Chondrocyte (in vitro differentiated cells): ENCODE measurements at places on chromosomes 1 and 21. TPM values are rescaled to one million over a fixed set of nuclear protein-coding genes. Genes with fewer than 3 reads are reported as not detected.

DNA sequence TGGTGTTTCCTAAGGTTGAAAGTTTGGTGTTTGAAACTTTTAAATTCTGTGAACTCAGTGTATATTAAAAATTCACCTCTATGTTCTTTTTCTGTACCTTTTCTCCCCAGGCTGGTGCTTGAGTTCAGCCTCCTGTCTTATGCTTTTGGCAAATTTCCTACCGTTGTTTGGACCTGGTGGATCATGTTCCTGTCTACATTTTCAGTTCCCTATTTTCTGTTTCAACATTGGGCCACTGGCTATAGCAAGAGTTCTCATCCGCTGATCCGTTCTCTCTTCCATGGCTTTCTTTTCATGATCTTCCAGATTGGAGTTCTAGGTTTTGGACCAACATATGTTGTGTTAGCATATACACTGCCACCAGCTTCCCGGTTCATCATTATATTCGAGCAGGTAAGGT is 24.9 kb upstream of the AXDND1 start:
- no peaks in the 10 kb centered on the region for H3K27me3 ChIP-seq
- no peak overlapping the region for H3K4me3 ChIP-seq
- peaks cover 22% of the 10 kb centered on the region for H3K36me3 ChIP-seq
- H3K4me1 ChIP-seq, result peaks cover 6% of the 10 kb centered on the region
- H3K27ac ChIP-seq, result no peak overlapping the region

DNA sequence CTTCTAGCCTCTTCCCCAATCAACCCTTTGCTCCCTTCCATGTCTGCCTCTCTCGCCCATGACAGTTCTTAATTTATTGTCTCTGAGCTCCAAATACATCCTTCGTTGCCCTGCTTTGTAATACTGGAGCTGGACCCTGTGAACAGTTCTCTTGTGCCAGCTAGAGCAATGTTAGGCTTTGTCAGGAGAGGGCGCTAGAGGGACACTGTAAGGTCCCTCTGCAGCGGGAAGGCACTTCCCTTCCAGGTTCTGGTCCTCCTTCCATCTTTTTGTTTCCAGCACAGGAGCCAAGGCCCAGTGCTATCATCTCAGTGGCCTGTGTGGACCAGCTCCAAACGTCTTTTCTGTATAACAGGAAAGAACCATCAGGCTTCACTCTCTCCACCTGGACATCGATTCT is 95.9 kb downstream of the PTPRU start:
- no peak overlapping the region for H3K4me3 ChIP-seq
- no peaks in the 10 kb centered on the region for H3K36me3 ChIP-seq
- no peak overlapping the region for H3K27ac ChIP-seq

DNA sequence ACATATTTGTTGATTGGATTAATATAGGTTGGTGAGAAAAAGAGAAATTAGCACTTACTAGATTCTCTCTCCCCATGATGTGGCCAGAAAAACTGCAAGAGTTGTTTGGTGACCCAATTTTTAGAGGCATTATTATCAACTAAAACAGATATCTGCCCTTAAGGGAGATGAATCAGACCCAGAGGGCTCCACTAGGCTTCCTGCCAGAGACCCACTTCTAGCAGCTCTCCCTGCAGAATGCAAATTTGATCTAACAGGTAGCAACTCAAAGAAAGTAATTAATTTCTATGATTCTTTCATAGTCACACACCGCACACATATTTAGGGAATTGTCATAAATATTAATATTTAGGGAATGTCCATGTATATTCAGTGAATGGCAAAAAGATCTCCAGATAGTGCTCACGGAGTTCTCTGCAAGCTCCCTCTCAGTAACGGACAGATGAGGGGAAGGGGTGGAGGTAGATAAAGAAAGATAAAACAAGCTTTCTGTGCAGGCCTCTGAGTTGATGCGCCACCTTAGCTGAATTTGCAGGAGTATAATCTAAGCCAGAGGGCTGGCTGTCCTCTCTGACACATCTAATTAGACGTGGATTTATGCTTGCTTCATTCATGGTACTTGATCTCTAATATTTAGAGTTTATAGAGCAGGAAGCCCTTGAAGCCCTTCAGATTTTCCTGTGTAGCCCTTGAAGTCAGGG is 84.1 kb upstream of the CCDC190 start:
- H3K27ac ChIP-seq, result no peak overlapping the region
- no peaks in the 10 kb centered on the region for H3K27me3 ChIP-seq
- H3K4me1 ChIP-seq, result peaks cover 17% of the 10 kb centered on the region
- H3K36me3 ChIP-seq, result no peaks in the 10 kb centered on the region

DNA sequence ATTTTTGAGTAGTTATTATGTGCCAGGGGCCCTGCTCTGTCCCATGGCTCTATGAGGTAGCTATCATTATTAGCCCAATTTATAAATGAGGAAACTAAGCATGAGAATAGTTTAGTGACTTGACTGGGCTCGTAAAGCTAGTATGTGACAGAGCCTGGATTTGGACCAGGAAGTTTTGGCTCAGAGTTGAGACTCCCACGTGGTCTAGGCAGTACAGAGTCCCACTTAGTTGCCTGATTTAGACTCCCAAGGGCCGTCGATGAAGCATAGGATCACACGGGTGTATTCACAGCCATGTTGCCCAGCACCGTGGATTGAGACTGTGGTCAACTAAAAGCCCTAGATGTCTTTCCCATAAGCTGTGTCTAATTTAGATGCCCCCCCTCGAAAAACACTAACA is 81.7 kb downstream of the DDX20 start:
- DNase-seq, result no peak
- H3K36me3 ChIP-seq, result no peaks in the 10 kb centered on the region
- no peaks in the 10 kb centered on the region for H3K4me1 ChIP-seq
- no peak overlapping the region for H3K4me3 ChIP-seq
- H3K27me3 ChIP-seq, result peaks cover 8% of the 10 kb centered on the region

DNA sequence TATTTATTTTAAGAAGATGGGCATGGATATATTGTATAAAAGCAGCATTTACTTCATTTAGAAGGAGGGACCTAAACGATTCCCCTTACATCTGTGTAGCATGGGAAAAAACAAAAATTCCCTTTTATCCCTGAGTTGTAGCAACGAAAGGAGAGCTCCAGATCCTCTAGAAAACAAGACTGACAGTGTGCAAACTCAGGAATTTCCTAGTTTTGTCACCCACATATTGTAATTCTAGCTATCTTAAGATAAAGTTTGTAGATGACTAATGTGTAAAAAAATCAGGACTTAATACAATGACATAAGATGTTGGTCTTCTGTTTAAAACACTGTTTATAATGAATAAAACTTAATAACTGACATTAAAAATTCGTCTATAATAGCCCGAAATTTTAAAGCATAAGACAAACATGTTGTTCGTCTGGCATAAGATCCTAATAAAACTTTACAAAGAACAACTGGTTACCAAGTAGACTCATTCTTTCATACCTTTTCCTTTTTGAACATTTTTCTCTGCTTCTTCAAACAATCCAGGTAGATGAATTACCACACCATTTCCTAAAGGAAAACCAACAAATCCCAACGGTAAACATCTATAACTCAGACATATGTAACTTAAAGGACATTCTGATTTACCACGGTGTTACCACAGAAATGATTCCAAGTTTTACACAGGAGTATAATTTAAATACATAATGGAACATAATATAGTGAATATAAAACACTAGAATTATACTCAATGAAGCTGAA is 15.2 kb downstream of the ADSS2 start:
- peak overlapping the region; percentile 55 for H3K4me3 ChIP-seq
- H3K27ac ChIP-seq, result peak overlapping the region; percentile 98
- H3K36me3 ChIP-seq, result peaks cover 3% of the 10 kb centered on the region
- H3K27me3 ChIP-seq, result no peaks in the 10 kb centered on the region

GRCh38 chr1:234656944-234657654 is 47.1 kb upstream of the IRF2BP2 start:
- DNase-seq, result no peak
- no peak overlapping the region for H3K4me3 ChIP-seq
- H3K4me1 ChIP-seq, result peaks cover 24% of the 10 kb centered on the region
- H3K27ac ChIP-seq, result peak overlapping the region; percentile 46
- H3K27me3 ChIP-seq, result no peaks in the 10 kb centered on the region

DNA sequence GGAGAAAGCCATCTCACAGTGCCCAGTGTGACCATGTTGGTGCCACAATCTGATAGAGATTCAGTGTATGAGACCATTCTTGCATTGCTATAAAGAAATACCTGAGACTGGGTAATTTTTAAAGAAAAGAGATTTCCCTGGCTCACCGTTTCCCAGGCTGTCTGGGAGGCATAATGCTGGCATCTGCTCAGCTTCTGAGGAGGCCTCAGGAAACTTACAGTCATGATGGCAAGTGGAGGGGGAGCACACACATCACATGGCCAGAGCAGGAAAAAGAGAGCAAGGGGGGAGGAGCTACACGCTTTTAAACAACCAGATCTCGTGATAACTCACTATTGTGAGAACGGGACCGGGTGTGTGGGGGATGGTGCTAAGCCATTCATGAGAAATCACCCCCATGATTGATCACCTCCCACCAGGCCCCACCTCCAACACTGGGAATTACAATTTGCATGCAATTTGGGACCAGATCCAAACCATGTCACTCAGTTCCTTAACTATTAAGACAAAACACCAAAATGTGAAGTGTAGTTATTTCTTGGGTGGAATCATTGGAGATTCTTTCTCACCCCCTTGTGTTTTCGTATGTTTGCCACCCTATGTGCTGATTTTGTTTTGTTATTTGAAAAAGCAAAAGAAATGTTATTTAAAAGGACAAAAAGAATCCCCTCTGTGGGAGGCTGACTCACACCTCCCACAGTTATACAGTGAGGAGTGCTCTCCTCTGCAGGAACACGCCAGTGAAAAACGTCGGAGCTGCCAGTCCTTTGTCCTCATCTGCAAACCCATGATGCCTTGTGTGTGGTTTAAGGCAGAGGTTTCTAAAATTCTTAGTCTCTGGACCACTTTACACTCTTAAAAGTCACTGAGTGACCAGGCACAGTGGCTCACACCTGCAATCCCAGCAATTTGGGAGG is 46.9 kb upstream of the IFNLR1 start:
- H3K36me3 ChIP-seq, result no peaks in the 10 kb centered on the region
- H3K27me3 ChIP-seq, result peaks cover 2% of the 10 kb centered on the region
- H3K27ac ChIP-seq, result no peak overlapping the region

- no peak overlapping the region for H3K27ac ChIP-seq
- peaks cover 8% of the 10 kb centered on the region for H3K36me3 ChIP-seq
- H3K4me1 ChIP-seq, result peaks cover 17% of the 10 kb centered on the region
- H3K27me3 ChIP-seq, result no peaks in the 10 kb centered on the region
Measured at GRCh38 chr1:180931529-180931928, 18.8 kb downstream of the KIAA1614 start.

- H3K36me3 ChIP-seq, result no peaks in the 10 kb centered on the region
- DNase-seq, result peak; percentile 73
- H3K4me1 ChIP-seq, result peaks cover 17% of the 10 kb centered on the region
- peak overlapping the region; percentile 82 for H3K27ac ChIP-seq
- H3K27me3 ChIP-seq, result peaks cover 3% of the 10 kb centered on the region
Measured at GRCh38 chr1:19044975-19045831, 88.7 kb upstream of the IFFO2 start.

DNA sequence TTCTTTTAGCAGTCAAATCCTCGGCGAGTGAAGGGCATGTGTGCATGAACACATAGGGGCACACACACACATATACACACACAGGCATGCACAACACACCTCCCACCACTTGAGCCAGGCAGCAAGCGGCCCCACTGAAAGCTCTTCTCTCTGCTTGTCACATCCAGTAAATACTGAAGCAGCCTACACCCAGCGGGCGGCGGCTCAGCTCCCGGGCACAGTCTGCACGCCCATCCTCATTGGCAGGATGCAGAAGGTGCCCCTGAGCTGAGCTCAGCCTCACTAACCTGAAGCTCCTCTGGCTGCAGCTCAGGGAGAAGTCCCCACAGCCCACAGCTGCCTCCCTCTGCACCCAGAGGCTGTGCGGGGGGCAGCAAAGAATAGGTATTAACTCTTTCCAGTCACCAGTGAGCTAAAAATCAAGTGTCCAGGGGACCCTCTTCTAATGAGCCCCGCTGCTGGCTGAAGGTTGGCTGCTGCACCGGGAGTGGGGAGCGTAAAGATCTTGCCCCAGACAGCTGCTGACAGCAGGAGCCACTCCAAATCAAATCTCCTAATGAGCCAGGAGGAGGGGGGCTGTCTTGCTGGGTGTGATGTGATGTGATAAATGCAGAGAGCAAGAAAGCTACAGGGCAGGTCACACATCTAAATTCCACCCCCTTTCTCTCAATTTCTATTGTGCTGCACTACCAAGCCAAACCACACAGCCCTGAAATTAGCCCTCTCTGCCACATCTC is 12.5 kb downstream of the RGS8 start:
- H3K27ac ChIP-seq, result no peak overlapping the region
- peaks cover 24% of the 10 kb centered on the region for H3K4me1 ChIP-seq
- H3K27me3 ChIP-seq, result peaks cover 21% of the 10 kb centered on the region
- no peak overlapping the region for H3K4me3 ChIP-seq

DNA sequence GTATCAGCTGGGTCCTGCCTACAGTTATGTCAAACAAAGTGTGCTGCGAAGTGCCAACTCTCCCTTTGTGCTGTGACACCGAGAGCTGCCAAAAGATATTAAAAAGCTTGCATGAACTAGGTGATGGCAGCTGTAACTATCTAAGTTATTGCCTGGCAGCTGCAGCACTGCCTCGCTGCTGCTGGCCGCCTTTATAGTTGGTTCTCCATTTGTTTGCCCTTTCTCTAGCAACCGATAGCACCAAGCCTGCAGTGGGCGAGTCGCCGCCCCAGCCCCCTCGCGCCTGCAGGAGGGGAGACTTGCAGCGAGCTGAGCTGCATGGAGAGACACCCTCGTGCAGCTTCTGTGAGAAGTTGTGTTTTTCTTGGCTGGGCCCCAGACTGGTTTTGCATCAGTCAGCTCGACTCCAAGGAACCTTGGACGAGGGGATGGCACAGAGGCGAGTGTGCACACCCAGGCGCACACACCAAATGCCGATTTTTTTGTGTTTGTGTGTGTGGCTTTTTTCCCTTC is 330.6 kb downstream of the RPS6KC1 start:
- peaks cover 2% of the 10 kb centered on the region for H3K27me3 ChIP-seq
- H3K36me3 ChIP-seq, result no peaks in the 10 kb centered on the region
- no peak for DNase-seq

- peaks cover 1% of the 10 kb centered on the region for H3K27me3 ChIP-seq
- no peaks in the 10 kb centered on the region for H3K36me3 ChIP-seq
- no peak for DNase-seq
Measured at GRCh38 chr21:42164064-42164789, 54.7 kb upstream of the ABCG1 start.

Gene KDF1
- not detected in 3 replicates for total RNA-seq

Gene SLAMF1
- not detected in 3 replicates for total RNA-seq

Gene FCER1A
- not detected in 3 replicates for total RNA-seq

Gene CLDN19
- not detected in 3 replicates for total RNA-seq

Gene CCDC17
- 0.90 to 2.8 TPM (median 0.90 TPM) in 3 replicates for total RNA-seq
